ENCODE measurements at places on chromosomes 7 and 10.
A peak's percentile ranks its signal among the peaks of the same experiment; 100 is the strongest.

- no peak for DNase-seq
These were observed 63.2 kb downstream of the MACC1 start for GRCh38 chr7:20153999-20154398.

- DNase-seq = no peak
These were observed 13.4 kb upstream of the SLIT1 start for GRCh38 chr10:97199152-97199551.

GRCh38 chr10:69022611-69023010 is 34.0 kb downstream of the KIFBP start:
- no peak for DNase-seq

DNA sequence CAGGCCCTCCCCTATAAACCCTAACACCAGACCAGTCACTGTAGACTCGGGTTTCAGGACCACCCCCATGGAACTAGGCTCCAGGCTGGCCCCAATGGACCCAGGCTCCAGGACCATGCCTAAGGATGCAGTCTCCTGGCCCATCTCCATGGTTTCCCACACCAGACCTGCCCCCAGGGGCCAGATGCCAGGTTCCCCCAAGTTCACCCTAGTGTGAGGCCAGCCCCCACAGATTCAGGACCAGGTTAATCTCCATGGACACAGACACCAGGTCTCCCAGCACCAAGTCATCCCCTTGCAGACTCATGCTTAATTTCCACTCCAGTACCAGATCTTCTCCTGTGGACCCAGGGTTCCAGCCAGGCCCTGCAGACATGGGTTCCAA is 103.8 kb upstream of the LANCL2 start:
- DNase-seq = no peak

DNA sequence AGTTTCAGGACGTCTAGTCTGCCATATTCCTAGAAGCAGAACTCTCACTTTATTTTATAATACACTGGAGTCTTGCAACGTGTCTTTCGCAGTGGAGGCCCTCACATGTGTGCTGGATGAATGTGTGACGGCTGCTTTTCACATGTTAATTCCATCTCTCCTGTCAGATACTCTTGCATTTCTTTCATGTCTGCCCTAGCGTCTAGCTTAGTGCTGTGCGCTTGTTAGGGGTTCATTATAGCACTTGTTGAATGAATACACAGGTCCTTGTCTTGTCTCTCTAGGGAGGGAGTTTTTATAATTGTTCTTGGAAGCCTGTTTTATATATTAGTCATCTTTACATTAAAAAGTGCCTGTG is 94.4 kb downstream of the MAP3K8 start:
- peak; percentile 33 for DNase-seq
